ENCODE measurements at places on chromosomes 7 and 10. TPM values are rescaled to one million over a fixed set of nuclear protein-coding genes. Genes with fewer than 3 reads are reported as not detected.

The IL6 gene
- not detected for total RNA-seq

The GHRHR gene
- not detected for total RNA-seq

The FAM107B gene
- 77.7 TPM for total RNA-seq

The SFTPA1 gene
- total RNA-seq, result 0.60 TPM

The HTR5A gene
- not detected for total RNA-seq

The FKBP9 gene
- 87.8 TPM for total RNA-seq

The OLAH gene
- total RNA-seq, result not detected

The HOXA10 gene
- total RNA-seq, result 56.9 TPM

The CAV1 gene
- total RNA-seq, result 17.9 TPM

DNA sequence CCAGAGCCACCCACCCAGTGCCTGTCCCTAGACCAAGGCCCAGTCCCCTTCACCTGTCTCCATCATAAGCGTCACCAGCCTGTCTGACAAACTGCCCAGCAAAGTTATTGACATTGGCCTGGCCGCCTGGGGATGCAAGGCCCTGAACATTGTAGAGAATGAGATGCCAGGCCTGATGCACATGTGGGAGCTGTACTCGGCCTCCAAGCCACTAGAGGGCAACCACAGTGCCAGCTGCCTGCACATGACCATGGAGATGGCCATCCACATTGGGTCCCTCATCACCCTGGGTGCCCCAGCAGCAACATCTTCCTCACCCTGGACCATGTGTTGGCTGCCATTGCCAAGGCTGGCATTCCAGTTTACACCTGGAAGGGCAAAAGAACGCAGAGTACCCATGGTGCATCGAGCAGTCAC is 63.7 kb upstream of the ANTXRL start:
- DNase-seq, result no peak

DNA sequence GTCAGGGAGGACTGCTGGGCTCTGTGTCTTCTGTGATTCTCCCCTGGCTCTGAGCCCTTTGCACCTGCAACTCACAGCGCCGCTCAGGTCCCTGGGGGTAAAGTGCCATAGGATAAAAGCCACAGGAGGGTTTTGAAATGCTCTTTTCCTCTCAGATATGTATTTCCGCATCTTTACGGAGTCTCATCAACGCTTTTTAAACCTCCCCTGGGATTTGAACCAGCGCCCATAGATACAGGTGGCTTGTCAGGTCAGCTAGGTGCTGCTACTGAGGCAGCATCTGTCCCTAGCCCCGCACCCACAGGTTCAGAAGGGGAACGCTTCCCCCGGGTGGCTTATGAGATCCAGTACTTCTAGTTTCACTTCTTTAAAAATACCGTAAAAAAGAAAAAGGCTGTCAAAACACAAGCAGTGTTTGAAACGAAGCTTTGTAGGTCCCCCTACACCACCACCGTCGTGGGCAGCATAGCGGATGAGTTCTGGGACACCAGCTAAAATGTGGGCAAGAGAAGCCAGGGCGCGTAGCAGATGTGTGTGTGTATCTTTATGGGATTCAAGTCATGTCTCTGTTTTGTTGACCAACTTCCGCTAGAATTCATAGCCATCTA is 173.5 kb downstream of the CUX1 start:
- DNase-seq, result no peak

GRCh38 chr10:33303988-33304387 is 30.5 kb downstream of the NRP1 start:
- no peak for DNase-seq

DNA sequence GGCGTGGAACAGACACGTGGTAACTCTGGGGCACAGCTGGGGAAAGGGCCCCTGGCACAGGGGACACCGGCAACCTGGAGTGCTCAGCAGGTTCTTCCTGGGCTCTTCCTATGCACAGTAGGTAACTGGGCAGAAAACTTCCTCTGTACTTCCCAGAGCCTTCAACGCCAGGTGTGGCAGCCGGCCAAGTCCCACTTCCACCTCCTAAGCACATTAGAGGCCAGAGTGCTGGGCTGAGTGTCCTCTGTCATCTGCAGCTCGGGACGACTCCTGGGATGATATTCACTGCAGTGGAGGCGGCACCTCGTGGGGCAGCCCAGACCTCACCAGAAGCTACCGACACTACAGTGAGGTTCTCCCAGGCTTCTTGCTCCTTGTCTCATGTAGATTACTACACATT is 114.5 kb downstream of the LARP4B start:
- no peak for DNase-seq

DNA sequence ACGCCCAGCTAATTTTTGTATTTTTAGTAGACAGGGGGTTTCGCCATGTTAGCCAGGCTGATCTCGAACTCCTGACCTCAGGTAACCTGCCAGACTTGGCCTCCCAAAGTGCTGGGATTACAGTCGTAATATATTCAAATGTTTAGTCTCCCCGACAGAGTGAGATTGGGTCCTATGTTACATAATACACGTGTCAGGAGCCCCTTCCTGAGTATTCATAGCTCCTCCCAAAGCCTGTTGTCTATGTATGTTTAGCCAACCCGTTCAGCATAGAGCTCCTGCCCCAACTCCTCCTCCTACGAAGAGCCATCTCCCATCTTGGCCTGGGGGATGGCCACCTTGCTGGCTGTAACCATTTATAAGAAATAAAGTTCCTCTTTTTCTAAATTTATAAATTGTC is 2.7 kb upstream of the PPP2R2D start:
- no peak for DNase-seq

GRCh38 chr7:47379629-47380324 is 202.1 kb downstream of the TNS3 start:
- DNase-seq, result peak; percentile 84

- DNase-seq, result peak; percentile 36
These were observed 285.8 kb upstream of the CACNA2D1 start for GRCh38 chr7:82729172-82730030.

GRCh38 chr7:151384776-151385625 is 24.8 kb downstream of the WDR86 start:
- DNase-seq, result no peak

- no peak for DNase-seq
These were observed 58.1 kb upstream of the ST8SIA6 start for GRCh38 chr10:17512341-17513001.

GRCh38 chr7:79789584-79790345 is 336.3 kb upstream of the MAGI2 start:
- no peak for DNase-seq

DNA sequence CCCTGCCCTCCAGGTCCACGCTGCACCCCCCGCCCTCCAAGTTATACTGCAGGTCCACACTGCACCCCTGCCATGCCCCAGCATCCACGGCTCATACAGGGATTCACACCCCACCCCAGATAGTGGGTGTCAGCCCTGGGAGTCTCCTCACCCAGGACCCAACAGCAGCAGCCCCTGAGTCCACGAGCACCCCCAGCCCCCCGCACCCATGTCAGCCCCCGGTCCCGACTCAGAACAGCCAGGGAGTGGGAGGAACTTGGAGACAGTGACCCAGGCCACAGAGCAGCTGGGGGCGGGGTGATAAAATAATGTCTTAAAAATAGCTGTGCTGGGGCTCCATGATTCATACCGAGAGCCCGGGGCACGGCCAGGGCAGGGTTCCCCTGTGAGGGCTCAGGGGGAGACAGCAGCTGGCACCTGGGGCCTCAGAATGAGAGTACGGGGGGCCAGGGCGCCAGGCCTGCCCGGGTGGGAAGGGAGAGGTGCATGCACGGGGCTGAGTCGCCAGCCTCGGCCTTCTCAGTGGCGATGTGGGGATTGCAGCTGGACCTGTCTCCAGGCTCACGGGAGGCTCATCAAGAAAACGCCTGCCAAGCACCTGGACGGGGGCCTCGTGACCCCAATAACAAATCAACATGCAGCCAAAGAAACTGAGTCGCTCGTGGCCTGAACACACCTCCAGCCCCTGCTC is 29.8 kb downstream of the ADAP1 start:
- peak; percentile 49 for DNase-seq

DNA sequence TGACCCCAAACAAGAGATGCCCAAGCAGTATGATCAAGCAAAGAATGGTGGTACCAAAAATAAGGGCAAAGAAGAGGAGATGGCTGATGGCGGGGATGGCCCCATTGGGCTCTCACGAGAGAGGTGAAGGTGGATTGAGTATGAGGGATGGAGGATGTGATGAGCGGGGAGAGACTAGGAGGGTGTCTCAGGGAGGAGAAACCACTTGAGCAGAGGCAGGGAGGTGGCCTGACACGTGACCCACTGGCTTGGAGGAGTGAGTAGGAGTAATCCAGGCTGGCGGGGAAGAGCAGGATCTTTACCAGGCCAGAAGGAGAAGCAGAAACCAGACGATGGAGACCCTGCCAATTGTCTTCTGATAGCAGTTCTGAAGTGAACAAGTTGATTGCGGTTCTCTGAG is 33.3 kb upstream of the ATXN7L1 start:
- DNase-seq, result no peak

GRCh38 chr10:26457088-26457487 is 18.9 kb downstream of the APBB1IP start:
- DNase-seq, result no peak

DNA sequence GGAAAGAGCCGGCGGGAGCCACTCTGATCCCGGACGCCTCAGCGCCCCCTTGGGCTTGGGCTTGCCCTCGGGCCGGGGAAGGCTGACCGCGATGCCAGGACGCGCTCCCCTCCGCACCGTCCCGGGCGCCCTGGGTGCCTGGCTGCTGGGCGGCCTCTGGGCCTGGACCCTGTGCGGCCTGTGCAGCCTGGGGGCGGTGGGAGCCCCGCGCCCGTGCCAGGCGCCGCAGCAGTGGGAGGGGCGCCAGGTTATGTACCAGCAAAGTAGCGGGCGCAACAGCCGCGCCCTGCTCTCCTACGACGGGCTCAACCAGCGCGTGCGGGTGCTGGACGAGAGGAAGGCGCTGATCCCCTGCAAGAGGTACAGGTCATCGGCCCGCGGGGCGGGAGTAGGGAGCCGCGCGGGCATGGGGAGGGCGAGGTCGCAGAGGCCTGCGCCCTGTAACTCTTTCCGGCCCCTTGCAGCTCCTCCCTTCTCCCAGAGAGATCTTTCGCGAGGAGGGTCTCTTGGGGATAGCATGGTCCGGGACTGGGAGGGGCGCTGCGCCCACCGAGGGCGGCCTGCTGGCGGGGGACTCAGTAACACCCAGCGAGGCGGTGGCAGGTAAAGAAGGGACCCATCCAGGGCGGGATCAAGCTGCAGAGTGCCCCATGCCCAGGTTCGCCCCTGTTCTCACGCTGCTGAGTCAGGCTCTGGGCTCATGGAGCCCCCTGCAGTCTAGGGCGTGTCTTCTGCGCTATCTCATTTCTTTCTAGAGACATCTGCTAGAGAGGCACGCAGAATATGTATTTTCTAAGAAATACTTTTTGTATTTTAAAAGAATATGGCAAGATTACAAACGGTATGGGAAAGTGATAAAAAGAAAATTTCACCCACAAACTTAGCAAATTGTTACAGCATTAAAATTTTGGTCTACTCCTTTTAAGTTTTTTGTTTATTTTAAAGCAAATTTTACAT is 687 bp downstream of the EPDR1 start:
- peak; percentile 71 for DNase-seq

DNA sequence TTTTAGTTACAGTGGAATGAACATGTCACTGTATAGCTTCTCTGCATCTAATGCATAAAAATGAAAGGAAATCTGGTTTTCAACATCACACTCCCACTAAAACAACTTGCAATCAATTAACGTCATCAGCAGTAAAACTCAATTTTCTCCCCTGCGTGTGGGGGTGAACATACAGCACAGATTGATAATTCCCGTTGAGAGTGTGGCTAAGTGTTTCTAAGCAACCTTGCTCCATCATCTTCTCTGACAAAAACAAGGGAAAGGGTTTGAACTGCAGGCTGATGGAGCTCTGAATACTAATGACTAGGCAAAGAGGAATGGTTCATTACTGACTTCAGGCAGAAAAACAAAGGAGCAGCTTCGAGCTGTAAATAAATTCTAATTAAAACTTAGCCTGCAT is 238.3 kb downstream of the PARD3 start:
- no peak for DNase-seq

- DNase-seq, result no peak
These were observed 80.5 kb upstream of the INSYN2A start for GRCh38 chr10:127276794-127277462.

Measured in mucosa of descending colon (tissue), 3 donors.